MV-4-11 (cell line): ENCODE measurements at places on chromosomes 2 and 18.

DNA sequence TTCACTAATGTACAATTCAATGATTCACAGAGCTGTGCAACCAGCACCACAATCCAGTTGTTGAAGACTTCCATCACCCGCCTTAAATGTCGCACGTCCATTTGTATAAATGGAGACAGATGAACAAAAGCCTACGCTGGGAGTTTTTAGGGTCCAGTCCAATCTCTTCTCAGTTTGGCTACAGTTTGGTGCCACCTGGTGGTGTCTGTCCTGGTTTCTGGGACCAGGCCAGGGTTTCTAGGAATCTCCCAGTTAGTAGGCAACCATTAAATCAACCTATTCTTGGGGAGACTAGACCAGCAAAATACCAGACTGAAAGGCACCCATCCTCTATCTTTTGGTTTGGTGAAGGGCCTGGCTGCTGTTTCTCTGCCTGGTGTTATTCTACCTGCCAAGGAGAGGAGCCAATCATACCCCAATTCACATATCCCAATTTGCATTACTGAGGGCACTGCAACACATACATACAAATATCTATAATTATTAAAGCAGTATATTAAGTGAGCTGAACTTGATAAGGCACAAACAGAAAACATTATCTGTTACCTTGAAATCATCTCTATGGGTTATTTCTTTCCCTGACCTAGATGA is 3.2 kb upstream of the DDX1 start:
- DNase-seq, result peak; percentile 19

GRCh38 chr2:192155511-192156118 is 39.1 kb downstream of the TMEFF2 start:
- peak; percentile 60 for DNase-seq

- DNase-seq, result no peak
Measured at GRCh38 chr2:26916128-26916692, 54.2 kb upstream of the MAPRE3 start.

- no peak for DNase-seq
Measured at GRCh38 chr2:154912215-154912614, 213.7 kb downstream of the KCNJ3 start.

GRCh38 chr18:24120676-24121075 is 18.2 kb upstream of the CABYR start:
- DNase-seq, result no peak

GRCh38 chr18:63210521-63210920 is 109.0 kb downstream of the BCL2 start:
- DNase-seq, result peak; percentile 62

DNA sequence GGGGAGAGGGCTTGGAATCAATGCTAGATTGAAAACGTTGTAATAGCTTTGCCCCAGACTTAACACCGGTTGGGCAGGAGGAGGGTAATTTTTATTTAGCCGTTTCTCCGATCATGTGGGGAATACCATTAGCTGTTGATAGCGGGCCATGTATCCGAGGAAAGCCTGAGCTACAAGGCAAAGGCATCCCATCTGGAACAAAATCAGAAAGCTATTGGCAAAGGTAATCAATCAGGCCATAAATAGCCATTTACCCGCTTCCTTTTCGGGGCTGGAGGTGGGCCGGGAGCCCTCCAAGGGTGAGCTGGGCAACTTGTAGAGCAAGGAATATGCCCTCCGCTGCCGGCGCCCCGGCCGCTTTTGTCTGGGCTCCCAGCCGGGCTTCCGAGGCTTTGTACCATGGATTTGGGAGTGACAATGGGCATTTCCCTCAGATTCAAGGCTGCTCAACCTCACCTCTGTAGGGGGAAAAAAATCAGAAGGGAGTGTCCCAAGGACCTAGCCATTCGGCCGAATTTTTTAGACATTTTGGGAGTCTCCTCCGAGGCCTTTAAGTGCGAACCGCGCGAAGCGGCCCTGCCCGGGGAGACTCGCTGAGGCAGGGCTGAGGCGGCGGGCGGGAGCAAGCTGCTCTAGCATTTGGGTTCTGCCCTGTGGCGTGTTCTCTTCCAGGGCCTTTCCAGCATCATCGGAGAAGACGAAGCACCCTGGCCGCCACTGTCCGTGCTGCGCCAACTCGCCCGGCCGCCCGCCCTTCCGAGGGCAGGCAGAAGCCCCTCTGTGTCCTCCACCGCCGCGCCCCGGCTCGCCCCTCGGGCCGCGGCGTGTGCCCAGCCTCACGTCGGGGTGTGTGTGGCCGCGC is 1.1 kb upstream of the HOXD9 start:
- DNase-seq, result no peak

DNA sequence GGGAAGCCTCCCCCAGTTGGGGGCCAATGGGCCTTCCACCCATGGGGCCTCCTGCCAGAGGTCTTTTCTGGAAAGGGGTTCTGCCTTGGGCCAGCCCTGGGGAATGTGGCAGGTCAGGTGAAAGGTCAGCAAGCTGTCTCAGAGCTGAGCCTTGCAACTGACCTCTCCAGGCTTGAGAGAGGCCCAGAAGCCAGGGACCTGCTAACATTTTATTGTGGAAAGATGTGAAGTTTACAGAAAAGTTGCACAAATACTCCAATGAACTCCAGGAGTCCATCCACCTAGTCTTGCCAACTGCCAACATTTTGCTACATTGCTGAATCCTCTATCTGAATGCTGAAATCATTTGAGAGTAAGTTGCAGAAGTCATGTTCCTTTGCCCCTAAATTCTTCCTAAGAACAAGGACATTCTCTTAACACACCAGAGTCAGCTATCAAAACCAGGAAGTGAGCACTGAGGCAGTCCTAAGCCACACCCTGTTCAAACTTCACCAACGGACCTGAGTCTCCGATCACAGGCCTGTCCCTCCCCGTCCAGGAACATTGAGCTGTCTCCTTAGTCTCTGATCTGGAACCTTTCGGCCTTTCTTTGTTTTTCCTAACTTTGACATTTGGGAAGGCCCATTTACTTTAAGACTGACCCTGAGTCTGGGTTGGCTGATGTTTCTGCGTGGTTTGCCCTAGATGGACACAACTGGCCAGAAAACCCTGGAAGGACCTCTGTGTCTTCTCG is 4.0 kb downstream of the SNORC start:
- peak; percentile 80 for DNase-seq

GRCh38 chr2:186325827-186326535 is 160.1 kb upstream of the ZC3H15 start:
- DNase-seq, result no peak

DNA sequence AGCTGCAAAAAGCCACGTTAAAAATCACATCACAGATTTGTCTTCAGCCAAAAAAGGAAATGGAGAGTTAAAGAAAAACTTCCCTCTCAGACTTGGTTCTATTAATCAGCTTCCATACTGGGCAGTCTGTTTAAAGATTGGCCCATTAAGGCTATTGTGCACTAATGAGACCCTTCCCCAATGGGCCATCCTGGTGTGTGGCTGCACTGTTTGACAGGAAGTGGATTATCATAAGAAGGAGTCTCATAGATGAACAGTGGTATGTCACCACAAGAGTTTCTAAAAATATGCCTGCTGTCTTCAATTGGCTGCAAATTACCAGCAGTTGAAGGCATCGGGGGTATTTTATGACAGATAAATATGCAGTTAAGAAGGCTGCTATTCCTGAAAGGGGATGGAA is 247.6 kb upstream of the THSD7B start:
- no peak for DNase-seq

DNA sequence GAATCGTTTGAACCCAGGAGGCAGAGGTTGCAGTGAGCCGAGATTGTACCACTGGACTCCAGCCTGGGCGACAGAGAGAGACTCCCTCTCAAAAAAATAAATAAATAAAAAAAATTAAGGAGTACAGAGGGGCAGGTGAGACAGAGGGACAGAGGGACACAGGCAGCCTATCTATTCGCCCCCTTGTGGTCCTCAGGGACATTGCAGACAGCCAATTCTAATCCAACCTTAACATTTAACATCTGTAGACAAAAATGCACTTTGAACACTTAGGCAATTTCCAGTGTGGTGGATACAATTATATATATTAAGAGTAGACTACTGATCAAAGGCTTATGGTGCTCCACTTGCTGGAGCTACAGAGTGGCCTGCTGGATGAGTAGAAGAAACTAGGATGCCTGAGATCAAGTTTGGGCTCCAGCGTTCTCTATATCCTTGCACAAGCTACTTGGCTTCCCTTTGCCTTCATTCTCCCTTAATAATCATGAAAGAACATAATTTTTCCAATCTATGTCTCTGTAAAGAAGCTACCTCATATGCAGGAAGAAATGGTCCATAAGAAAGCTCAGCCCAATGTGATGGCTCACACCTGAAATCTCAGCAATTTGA is 8.2 kb upstream of the SMARCAL1 start:
- no peak for DNase-seq

DNA sequence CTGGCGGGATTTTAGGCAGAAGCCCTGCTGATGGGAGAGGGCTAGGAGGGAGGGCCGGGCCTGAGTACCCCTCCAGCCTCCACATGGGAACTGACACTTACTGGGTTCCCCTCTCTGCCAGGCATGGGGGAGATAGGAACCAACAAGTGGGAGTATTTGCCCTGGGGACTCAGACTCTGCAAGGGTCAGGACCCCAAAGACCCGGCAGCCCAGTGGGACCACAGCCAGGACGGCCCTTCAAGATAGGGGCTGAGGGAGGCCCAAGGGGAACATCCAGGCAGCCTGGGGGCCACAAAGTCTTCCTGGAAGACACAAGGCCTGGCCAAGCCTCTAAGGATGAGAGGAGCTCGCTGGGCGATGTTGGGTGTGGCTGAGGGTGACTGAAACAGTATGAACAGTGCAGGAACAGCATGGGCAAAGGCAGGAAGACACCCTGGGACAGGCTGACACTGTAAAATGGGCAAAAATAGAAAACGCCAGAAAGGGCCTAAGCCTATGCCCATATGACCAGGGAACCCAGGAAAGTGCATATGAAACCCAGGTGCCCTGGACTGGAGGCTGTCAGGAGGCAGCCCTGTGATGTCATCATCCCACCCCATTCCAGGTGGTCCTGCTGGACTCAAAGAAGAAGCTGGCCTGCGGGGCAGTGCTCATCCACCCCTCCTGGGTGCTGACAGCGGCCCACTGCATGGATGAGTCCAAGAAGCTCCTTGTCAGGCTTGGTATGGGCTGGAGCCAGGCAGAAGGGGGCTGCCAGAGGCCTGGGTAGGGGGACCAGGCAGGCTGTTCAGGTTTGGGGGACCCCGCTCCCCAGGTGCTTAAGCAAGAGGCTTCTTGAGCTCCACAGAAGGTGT is 8.5 kb downstream of the PROC start:
- no peak for DNase-seq

DNA sequence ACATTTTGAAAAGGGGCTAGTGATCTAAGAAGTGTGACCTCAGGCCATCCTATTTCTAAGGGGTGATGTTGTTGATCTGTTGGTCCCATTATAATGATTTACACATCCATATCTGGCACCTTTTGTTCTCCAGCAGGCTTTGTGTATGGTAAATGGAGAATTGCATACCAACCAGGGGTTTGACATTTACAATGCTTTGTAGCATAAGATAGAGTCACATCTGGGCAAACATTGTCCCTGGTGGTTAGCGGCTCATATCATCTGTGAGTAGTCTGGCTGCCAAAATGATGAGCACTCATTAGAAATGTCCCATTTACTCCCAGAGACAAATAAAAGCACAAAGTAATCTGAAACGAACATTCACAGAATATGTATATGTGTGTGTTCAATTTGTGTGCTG is 1775.5 kb upstream of the CELF4 start:
- DNase-seq, result no peak

- no peak for DNase-seq
Measured at GRCh38 chr2:165637396-165637795, 156.7 kb downstream of the GALNT3 start.

- DNase-seq, result no peak
Measured at GRCh38 chr18:7772510-7772888, 205.4 kb downstream of the PTPRM start.

DNA sequence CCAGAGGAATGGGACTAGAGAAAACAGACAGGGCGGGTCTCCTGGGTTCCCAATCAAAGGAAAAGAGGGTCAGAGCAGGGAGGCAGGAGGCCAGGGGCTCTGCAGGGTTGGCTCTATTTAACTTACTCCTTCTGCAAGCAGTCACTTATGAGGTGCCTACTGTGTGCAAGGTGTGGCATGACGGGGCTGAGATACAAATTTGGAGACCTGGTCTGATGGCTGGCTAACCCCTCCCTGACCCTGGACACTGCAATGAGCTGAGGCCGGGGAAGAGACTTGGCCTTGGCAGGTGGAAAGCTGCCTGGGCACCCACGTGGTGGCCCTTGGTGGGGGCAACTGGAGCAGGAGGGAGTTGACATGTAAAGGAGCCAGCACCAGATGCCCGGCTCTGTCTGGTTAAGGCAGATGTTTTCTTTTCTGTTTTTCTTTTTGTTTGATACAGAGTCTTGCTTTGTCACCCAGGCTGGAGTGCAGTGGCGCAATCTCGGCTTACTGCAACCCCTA is 148.5 kb upstream of the GATA6 start:
- DNase-seq, result no peak
